Amniotic stem cell (primary cell): ENCODE measurements at places on chromosomes 2 and 18.

- DNase-seq = no peak
These were observed 346.3 kb upstream of the TNP1 start for GRCh38 chr2:217206016-217206725.

GRCh38 chr2:239263669-239264491, 136.9 kb downstream of the HDAC4 start:
- DNase-seq = no peak

DNA sequence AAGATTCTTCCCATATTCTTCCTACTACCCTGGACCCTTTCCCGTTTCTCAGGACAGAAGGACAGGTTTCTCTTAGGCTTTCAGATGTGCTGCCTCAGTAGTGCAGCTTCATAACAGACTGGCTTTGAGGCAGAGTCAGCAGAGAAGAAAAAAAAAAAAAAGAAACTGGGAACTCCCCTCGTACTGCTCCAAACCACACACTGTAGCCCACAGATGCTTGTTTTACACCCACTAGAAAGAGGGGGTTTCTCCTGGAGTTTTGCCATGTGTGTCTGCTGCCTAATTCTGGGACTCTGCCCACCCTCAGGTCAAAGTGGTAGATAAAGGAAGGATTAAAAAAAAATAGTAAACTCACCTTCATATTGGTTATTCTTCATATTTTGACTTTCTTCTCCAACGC, 95.9 kb downstream of the NCOA1 start:
- DNase-seq = no peak

DNA sequence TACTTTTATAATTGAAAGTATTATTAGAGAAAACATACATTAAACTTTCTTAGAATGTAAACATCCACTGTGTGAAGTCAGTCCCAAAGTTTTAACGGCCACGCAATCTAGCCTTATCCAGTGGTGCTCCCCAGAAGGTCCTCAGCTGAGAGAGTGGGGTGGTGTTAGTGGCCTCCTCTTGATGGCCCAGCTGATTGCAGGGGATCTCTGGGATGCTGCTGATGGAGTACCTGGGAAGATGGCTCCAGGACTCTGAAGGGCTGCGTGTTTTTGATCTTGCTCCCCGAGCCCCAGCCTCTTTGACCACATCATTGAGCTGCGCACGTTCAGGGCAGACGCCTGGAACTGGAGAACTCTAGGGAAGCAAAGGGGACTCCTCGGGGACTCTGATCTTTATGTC, 181.4 kb downstream of the FAM210A start:
- no peak for DNase-seq

- DNase-seq = no peak
These were observed 267.6 kb downstream of the TFCP2L1 start for GRCh38 chr2:121017396-121017795.

DNA sequence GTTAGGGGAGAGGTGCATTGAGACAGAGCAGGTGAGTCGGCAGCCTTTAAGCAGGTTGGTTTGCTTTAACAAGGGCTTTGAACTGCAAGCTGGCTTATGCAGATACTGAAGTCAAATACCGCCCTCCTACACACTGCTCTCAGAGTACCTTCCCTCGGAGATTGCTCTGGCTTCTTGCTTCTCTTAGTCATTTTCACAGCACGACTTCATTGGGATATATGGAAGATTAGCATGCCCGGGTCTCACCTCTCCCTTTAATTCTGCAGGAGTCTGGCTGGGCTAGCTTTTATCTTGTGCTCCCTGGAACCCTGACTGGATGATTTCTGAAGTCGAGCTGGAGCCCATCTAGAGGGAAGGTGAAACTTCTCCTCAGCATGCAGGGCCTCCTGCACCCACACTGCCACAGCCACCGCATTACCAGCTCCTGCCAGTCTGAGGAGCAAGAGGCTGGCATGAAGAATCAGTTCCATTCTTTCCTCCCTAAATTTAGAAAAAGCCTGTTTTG, 395.5 kb upstream of the HNRNPA3 start:
- DNase-seq = no peak

GRCh38 chr2:66441581-66442320, 6.8 kb downstream of the MEIS1 start:
- no peak for DNase-seq

- DNase-seq = no peak
These were observed 284.0 kb upstream of the GCFC2 start for GRCh38 chr2:75994759-75995158.

DNA sequence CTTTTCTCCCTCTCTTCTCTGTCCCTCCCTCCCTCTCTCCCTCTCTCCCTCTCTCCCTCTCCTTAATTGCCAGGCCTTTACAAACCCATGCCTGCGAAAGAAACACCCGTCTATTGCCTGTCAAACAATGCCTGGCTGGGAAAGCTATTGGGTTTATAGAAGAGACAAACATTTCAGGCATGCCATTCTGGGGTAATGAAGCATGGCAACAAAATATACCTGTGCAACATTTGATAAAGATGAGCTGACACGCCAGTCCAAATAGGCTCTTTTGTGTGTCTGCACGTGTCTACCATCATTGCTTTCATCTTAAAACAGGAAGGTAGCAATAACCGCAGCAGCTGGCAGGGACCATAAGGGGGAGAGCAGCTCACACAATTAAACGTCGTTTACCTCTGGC, 282.1 kb downstream of the ZNF516 start:
- no peak for DNase-seq

- DNase-seq = no peak
These were observed 93.4 kb upstream of the THOC1 start for GRCh38 chr18:361100-361732.
